ENCODE measurements at places on chromosomes 6 and 20.

- no peak for DNase-seq
Measured at GRCh38 chr6:127366282-127367022, 23.0 kb upstream of the ECHDC1 start.

DNA sequence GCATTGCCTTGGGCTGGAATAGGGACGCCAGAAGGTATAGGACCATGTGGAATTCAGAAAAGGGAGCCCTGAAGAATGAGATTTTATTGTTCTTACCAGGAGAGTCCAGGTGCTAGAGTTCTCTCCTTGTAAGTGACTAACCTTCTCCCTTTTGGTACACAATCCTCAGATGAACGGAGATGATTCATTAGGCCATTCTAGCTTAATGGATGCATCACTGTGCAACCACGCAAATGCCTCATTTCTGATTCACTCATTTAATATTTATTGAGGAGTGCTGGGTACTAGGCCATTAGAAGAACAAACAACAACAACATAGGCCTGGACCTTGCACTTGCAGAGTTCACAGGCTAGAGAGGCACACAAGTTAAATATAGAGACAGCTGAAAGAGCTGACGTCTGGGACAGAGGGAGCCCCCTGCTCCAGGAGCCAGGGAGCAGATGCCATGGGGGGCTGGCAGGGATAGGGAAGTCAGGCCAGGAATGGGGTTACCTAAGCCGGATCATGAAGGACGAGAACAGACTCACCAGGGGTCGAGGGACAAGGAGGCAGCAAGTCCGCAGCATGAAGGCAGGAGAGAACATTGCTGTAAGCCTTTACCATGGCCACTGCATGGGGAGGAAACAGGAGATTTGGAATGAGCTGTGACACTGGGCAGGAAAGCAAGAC lies 179.5 kb upstream of the AKAP12 start:
- DNase-seq = no peak

- no peak for DNase-seq
Measured at GRCh38 chr6:142943711-142944123, 1.3 kb downstream of the HIVEP2 start.

DNA sequence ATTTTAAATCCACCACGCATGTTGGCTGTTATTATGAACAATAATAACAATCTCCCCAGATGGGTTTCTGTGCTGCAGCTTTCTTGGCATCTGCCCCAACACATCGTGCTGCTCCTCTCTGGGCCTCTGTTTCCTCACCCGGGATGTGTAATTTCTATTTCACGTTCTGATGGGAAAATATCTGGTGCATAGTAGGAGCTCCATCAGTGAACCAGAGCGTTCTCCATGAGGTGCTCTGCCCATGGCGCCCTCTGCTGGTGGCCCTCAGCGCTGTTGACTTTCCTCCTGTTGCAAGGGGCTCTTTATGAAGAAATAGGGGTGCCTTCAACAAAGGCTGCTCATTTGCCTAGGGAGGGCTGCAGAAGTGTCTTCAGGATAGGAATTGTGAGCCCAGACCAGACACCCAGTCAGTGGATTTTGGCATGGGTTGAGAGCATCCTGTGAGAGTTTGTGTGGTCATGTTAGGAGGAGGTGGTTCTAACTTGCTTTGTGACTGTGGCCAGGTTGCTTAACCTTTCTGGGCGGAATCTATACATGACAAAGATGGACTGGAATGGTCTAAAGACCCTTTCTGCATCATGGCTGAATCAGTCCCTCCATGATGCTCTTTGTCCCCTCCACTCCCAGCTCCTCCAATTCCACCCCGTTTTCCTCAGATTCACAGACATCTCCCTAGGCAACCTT lies 8.1 kb downstream of the SCRT2 start:
- DNase-seq = peak; percentile 33

DNA sequence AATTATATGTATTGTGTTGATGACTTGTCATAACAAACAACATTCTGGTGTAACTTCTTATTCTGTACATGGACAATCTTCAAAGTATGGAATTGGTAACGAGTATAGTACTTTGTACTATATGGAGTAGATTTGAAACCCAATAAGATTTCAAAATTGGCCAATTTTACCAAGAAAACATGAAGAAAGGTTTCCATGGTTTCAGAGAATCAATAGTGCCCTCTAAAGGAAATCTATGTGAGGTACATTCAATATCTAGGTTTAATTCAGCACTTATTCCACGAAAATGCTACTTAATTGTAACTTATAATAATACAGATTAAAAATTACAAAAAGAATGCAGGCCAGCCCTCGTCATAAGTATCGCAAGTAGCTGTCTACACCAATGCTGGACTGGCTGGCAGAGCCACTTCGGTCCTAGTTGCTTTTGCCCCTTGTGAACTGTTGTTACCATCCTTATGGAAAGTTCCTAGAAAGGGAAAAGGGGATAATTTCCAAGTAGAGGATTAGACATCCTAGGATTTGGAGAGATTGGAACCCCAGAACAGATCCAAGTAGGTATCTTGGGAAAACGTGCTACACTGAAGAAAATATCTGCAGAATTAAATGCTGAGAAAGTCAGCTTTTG lies 70.9 kb downstream of the LCA5 start:
- peak; percentile 8 for DNase-seq

- no peak for DNase-seq
Measured at GRCh38 chr6:44701038-44701636, 313.6 kb downstream of the CDC5L start.

GRCh38 chr6:45786355-45786781 lies 229.3 kb downstream of the CLIC5 start:
- no peak for DNase-seq

GRCh38 chr6:134138226-134138975 lies 86.0 kb upstream of the SLC2A12 start:
- DNase-seq = no peak

DNA sequence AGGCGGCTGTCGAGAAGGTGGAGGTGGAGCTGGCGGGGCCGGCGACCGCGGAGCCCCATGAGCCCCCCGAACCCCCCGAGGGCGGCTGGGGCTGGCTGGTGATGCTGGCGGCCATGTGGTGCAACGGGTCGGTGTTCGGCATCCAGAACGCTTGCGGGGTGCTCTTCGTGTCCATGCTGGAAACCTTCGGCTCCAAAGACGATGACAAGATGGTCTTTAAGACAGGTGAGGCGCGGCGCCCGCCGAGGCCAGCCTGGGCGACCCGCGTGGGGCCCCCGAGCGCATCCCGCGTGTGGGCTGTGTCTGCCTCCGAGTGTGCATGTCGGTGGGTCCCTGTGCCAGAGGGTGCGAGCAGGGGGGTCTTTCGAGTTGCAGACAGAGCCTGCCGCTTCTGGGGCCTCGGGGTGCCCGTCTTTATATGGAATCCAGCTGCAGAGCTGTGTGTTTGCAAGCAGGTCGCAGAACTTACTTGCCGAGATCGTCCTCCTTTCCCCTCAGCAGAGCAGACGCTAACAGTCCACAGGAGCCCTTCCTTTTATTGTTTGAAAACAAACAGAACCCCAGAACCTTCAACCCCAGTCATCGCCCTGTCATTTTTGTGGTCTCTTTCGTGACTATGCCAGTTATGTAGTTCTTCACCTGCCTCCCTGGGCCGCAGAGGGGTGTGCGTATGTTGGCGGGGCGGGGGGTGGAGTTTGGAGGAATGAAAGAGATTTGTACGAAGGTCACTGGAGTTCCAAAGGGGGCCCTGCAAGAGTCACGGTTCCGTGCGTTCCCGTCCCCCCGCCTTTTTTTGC lies 766 bp downstream of the SLC16A10 start:
- peak; percentile 21 for DNase-seq

DNA sequence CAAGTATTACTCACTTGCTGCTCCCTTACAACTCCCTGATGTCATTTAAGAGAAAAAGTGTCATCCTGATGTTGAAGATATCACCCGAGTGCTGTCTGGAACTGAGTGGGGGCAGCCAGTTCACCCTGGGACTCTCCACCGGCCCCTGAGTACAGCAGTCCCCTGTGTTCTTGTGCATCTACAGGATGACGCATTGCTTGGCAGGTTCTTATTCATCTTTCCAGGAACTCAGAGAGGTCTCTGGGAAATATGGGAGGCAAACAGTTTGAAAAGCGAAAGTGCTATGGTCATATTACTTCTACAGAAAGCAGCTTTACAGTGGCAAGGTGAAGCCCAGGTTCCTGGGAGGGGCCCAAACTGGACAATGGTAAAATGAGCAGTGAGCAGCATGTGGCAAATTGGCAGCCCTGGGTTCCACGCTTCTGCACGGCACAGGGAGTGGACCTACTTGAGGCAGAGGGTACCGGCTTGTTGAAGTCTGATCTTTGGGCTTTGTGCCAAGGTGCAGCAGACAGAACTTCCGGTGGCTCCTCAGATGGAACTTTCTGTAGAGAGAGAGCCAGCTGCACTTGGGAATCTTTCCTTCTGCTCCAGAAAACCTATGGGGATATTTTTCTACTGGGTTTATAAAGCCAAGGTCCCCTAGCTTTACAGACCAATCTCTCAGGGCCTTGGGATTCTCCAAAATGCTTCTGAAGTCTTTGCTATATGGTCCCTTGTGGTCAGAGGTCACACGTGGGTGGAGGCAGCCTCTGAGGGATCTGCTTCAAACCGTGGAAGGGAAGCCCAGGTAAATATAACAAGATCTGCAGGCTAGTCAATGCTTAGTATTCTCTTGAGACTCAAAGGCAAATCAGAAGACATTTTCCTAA lies 128.3 kb downstream of the MAP3K7 start:
- no peak for DNase-seq

Data from NCI-H345 (cell line).